IMR-90 (cell line): ENCODE measurements at places on chromosomes 2 and 18. TPM values are rescaled to one million over a fixed set of nuclear protein-coding genes. Genes with fewer than 3 reads are reported as not detected.

TMEM247 gene
- not detected in 2 replicates for polyA plus RNA-seq

TUBA3E gene
- polyA plus RNA-seq: not detected in 2 replicates

ABCB11 gene
- not detected in 2 replicates for polyA plus RNA-seq

NEU4 gene
- not detected in 2 replicates for polyA plus RNA-seq

PSTPIP2 gene
- polyA plus RNA-seq: 10.2 and 12.4 TPM in 2 replicates

UGT1A4 gene
- not detected in 2 replicates for polyA plus RNA-seq

BMP10 gene
- polyA plus RNA-seq: not detected in 2 replicates

COPS7B gene
- polyA plus RNA-seq: 52.8 and 54.1 TPM in 2 replicates

MTIF2 gene
- 9.5 and 10.8 TPM in 2 replicates for polyA plus RNA-seq

ADRA2B gene
- not detected in 2 replicates for polyA plus RNA-seq

RGPD3 gene
- 0.06 and 0.07 TPM in 2 replicates for polyA plus RNA-seq

DSG1 gene
- polyA plus RNA-seq: not detected in 2 replicates

BCL2 gene
- polyA plus RNA-seq: 0.24 and 0.33 TPM in 2 replicates

NTSR2 gene
- polyA plus RNA-seq: not detected in 2 replicates

MYL1 gene
- not detected in 2 replicates for polyA plus RNA-seq

RAB11FIP5 gene
- 34.5 and 36.0 TPM in 2 replicates for polyA plus RNA-seq

KCNS3 gene
- 2.0 and 2.9 TPM in 2 replicates for polyA plus RNA-seq

WNT6 gene
- not detected in 2 replicates for polyA plus RNA-seq

LIMS4 gene
- polyA plus RNA-seq: 5.2 and 5.7 TPM in 2 replicates

ICOS gene
- polyA plus RNA-seq: not detected in 2 replicates

SCYGR4 gene
- polyA plus RNA-seq: not detected in 2 replicates

HEATR5B gene
- 7.6 and 8.3 TPM in 2 replicates for polyA plus RNA-seq

HOXD10 gene
- not detected in 2 replicates for polyA plus RNA-seq

RAPGEF4 gene
- 1.7 and 1.8 TPM in 2 replicates for polyA plus RNA-seq
